AG08395 (cell line): ENCODE measurements at places on chromosomes 1 and 21.
A peak's percentile ranks its signal among the peaks of the same experiment; 100 is the strongest.

GRCh38 chr1:47622776-47623556 is 185.1 kb downstream of the FOXD2 start:
- DNase-seq, result no peak

DNA sequence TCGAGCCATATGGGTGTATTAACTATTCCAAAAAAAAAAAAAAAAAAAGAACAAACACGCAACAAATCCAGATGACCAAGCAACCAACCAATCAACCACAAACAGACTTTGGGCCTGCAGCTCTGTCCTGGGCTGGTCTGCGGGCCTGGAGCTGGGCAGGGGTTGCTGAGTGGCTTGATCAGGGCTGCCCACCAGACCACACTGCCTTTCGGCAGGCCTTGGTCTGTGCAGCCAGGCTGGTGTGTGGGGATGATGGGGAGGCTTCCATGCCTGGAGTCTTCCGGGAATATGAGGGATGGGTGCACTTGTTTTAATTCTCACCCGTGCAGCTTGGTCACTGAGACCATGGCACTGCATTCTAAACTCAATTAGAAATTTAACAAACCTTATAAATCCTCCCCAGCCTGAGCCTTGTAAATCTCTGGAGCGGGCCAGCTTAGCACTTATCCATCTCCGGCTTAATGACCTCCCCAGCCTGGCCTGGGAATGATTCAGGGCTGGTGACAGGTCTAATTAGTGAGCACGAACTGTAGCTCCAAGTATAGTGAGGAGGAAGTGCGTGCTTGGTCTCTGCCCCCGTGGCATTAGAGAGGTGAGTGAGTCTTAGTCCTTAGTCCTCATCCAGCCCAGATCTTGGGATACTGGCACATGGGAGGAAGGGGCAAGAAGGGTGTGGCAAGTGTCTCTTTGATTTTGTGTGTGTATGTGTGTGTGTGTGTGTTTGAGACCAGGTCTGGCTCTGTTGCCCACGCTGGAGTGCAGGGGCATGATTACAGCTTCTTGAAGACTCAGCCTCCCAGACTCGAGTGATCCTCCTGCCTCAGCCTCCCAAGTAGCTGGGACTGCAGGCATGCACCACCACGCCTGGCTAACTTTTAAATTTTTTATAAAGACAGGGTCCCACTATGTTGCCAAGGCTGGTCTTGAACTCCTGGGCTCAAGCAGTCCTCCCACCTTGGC is 74.6 kb upstream of the CSF3R start:
- no peak for DNase-seq

- no peak for DNase-seq
Measured at GRCh38 chr21:44854664-44855446, 18.6 kb downstream of the PTTG1IP start.

DNA sequence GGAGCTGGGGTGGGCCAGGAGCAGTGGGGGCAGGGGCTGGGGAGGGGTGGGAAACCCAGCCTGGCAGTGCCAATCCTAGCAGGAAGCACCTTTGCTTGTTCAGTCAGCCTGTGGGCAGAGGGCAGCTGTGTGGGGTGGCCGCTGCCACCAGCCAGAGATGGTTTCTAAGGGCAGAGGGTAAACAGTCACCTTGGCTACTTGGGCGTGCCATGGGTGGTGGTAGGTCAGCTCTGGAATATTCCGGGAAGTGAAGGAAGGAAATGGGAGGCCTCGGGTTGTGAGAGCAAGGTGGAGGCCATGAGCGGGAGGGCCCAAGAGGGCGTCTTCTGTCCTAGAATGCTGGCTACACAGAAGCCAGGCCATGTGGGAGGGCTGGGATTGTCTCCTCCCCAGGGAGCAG is 20.7 kb upstream of the WNT4 start:
- no peak for DNase-seq

DNA sequence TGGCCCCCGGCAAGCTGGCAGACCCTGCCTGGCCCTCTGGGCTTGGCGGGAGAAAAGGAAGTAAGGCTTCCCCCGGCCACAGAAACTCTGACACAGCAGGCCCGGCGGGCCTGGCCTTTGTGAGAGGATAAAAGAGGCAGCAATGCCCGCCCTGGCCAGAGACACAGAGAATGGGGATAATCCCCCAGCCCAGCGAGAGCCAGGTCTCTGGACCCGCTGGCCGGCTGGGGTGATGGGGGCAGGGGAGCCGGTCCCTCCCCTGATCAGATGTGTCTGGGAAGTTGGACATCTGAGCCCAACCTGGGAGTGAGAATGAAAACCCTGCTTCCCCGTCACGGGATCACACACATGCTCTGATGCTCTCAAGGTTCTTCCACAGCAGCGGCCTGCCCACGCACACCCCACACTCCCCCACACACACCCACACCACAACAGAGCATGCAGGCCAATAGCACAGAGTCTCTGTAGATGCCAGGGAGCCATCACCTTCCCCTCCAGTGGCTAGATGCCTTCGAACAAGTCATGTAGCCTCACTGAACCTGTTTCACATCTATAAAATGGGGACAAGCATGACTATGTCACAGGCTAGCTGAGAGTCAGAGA is 4.2 kb downstream of the RSPO1 start:
- no peak for DNase-seq

DNA sequence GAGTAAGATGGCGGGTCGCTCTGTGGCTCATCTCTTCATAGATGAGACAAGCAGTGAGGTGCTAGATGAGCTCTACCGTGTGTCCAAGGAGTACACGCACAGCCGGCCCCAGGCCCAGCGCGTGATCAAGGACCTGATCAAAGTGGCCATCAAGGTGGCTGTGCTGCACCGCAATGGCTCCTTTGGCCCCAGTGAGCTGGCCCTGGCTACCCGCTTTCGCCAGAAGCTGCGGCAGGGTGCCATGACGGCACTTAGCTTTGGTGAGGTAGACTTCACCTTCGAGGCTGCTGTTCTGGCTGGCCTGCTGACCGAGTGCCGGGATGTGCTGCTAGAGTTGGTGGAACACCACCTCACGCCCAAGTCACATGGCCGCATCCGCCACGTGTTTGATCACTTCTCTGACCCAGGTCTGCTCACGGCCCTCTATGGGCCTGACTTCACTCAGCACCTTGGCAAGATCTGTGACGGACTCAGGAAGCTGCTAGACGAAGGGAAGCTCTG is 2.4 kb downstream of the TNFAIP8L2 start:
- DNase-seq, result no peak

DNA sequence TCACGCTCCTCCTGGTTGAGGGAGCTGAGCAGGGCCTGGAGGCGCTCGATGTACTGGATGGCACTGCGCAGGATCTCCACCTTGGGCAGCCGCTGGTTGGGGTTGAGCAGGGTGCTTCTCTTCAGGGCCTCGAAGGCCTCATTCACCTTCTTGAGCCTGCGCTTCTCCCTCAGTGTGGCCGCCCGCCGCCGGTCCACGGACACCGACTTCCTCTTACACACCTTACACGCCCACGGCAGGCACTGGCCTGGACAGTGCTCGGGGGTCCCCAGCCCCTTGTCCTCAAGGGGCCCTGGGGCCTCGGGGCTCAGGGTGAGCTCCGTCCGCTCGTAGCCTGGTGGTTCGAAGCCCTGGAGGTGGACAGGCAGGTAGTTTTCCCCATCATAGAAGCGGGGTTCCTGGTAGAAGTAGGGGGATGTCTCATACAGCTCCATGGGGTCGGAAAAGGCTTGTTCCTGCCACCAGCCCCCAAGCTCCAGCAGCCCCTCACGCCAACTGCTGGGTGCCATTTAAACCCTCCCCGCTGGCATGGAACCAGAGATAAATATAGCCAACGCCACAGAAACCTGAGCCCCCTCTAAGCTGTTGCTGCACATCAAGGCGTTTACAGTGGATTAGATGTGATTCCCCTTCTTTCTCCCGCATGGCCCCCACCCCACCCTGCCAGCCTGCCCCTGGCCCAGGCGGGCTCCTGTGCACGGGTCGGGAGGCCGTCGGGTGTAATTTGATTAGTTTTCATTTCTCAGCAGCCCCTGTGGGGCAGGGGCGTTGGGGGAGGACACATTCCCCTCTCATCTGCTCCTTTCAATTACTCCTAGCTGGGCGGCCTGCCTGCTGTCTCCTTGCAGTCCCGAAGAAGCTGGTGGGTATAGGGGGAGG is at the start of gene MYOG:
Gene MYOG, minus strand, starts transcription at position 485 of the 879 bp plus-strand sequence. Its CDS starts 51 bp downstream, at position 434.
- DNase-seq, result no peak

- DNase-seq, result peak; percentile 33
Measured at GRCh38 chr1:168608796-168609715, 32.7 kb downstream of the XCL1 start.

GRCh38 chr1:101088431-101088830 is 62.8 kb upstream of the DPH5 start:
- no peak for DNase-seq

DNA sequence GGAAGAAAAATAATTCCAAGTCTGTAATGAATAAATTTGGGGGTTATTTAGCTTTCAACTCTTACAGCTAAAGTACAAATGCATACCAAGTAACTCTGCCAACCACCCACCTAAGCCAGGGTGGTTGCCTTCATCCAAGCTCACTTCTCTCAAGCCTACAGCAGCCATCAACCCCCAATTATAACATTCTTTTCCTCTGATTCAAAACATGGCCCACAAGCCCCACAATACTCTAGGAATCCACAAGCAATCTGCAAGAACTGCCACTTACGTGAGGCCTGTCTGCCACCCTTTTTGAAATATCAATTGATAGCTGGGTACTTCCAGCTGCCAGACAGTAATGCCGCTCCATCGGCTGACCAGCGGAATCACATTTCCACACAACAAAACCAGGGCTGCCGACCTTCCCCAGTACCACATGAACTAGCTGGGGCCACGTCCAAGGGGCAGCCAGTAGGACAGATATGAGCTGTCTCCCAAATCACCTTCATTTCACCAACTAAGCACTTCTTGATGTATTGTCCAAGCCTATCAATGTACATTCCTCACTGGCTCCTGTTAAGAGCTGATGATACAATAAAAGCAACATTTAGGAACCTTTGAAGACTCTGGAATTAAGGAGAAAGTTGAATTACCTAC is 3.2 kb downstream of the LBR start:
- DNase-seq, result peak; percentile 57

GRCh38 chr1:34781071-34781843 is at the start of gene GJB3:
Gene GJB3, plus strand, starts transcription at chr1:34781214. Its CDS starts 3,549 bp downstream, at chr1:34784763.
- peak; percentile 28 for DNase-seq

- DNase-seq, result no peak
Measured at GRCh38 chr1:56655991-56656613, 11.0 kb downstream of the PRKAA2 start.

GRCh38 chr1:197304638-197305200 is 36.7 kb downstream of the CRB1 start:
- peak; percentile 2 for DNase-seq

GRCh38 chr1:207079706-207080241 is 8.9 kb upstream of the C4BPB start:
- no peak for DNase-seq

GRCh38 chr1:112581586-112582192 is 37.3 kb downstream of the ST7L start:
- DNase-seq, result no peak

DNA sequence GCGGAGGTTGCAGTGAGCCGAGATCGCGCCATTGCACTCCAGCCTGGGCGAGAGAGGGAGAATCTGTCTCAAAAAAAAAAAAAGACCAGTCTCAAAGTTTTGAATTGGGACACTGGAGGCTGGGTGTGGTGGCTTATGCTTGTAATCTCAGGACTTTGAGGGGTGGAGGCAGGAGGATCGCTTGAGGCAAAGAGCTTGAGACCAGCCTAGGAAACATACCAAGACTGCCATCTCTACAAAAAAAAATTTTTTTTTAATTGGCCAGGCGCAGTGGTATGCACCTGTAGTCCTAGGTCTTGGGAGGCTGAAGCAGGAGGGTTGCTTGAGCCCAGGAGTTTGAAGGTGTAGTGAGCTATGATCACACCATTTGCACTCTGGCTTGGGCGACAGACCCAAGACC is 3.9 kb downstream of the ZBTB8B start:
- no peak for DNase-seq

DNA sequence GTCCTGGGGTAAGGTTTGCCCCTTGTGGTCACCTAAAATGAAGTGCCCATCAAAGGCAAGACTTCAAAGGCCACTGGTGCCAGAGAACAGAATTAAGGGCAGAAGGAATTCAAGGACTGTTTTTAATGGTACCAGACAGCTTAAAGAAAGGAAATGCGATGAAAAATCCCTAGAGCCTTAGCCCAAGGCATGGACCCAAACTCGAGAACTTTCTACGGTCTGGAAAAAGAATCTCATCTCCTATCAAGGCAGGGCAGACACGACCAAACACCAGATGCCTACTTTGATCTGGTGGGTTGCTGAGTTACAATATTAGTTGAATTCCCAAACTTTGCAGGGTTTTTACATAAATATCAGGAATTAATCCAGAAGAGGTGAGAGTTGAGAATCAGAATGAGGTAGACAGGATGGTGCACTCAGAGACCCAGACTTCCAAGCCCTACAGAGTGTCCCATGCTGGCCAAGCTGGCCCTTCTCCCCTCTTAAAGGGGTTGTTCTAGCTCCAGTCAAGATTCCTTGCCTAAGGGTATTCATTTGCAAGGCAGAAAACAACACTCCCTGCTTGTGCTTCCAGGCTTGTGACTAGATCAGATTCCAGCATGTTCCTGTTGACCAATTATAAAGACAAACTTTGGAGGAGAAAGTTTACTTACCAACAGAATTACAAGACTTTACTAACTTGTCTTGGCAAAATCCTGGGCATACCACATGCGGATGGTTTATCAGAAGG is 48.0 kb downstream of the EDN2 start:
- DNase-seq, result no peak

DNA sequence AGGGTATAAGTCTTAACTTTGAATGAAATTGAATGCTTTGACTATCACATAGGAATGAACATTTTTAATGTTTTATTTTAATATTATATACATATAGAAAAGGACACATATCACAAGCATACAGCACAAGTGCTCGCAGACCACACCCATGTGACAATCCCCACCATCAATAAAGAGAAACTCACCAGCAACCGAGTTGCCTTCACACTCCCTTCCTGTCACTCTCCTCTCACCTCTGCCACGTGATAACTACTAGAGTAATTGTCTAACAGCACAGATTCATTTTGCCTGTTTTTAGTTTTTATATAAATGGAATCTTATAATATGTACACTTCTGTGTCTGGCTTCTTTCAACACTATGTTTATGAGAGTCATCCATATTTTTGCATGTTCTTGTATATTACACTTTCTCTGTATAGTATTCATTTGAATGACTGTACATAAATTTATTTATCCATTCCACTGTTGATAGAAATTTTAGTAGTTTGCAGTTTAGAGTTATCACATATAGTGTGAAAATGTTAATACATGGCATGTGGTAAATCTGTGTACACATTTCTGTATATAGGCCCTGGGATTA is 304.9 kb upstream of the DUSP10 start:
- DNase-seq, result no peak

DNA sequence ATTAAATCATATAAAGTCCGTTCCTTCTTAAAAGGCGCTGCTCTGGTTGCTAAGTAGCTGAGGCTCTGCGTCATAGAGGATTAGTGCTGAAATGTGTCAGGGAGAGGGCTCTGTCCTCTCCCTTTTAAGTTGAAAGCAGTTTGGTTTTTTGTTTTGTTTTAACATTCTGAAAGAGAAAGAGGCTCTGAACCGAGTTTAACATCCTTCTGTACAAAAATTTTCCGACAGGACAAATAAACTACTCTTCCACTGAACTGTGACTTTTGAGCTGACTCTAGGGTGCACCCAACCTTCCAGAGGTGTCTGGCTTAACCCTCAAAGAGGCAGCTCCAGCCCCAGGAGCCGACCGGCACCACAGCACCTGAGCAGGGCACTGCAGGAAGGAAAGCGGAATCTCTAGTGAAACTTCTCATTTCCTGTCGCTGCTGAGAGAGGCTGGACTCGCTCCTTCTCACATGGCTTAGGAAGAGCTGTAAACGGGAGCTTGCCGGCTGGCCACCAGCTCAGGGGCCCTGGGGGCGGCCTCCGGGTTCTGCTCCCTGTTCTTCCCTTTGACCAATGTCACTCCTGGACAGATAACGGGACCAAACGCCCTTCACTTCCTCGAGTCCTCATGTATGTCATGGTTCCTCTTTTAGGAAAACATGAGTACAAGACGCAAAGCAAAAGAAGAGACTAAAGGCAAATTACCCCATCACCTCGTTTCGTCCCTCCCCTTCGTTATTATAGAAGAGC is 1.2 kb downstream of the VAV3 start:
- peak; percentile 15 for DNase-seq
